ENCODE measurements at places on chromosomes 16 and 17. TPM values are rescaled to one million over a fixed set of nuclear protein-coding genes. Genes with fewer than 3 reads are reported as not detected.

LRRC75A gene
- total RNA-seq = 1.4 TPM

GRIN2C gene
- total RNA-seq = 0.70 TPM

- DNase-seq = no peak
Observed at GRCh38 chr17:49588726-49589576, 13.3 kb downstream of the NXPH3 start.

HIC1 gene
- 15.0 TPM for total RNA-seq

PIGQ gene
- total RNA-seq = 25.5 TPM

GRCh38 chr16:4021070-4021779 lies 95.0 kb downstream of the ADCY9 start:
- no peak for DNase-seq

CBLN1 gene
- total RNA-seq = 1.5 TPM

- no peak for DNase-seq
Observed at GRCh38 chr17:3989041-3989886, 25.0 kb upstream of the ATP2A3 start.

CLCN7 gene
- 39.8 TPM for total RNA-seq

- no peak for DNase-seq
Observed at GRCh38 chr17:28252436-28252835, 66.6 kb upstream of the TMEM97 start.

- DNase-seq = no peak
Observed at GRCh38 chr16:52499060-52499440, 47.9 kb downstream of the TOX3 start.

GRCh38 chr17:48254896-48255295 lies 147.3 kb downstream of the SNX11 start:
- no peak for DNase-seq

GRCh38 chr16:69240331-69240730 lies 53.4 kb downstream of the SNTB2 start:
- DNase-seq = no peak

DNA sequence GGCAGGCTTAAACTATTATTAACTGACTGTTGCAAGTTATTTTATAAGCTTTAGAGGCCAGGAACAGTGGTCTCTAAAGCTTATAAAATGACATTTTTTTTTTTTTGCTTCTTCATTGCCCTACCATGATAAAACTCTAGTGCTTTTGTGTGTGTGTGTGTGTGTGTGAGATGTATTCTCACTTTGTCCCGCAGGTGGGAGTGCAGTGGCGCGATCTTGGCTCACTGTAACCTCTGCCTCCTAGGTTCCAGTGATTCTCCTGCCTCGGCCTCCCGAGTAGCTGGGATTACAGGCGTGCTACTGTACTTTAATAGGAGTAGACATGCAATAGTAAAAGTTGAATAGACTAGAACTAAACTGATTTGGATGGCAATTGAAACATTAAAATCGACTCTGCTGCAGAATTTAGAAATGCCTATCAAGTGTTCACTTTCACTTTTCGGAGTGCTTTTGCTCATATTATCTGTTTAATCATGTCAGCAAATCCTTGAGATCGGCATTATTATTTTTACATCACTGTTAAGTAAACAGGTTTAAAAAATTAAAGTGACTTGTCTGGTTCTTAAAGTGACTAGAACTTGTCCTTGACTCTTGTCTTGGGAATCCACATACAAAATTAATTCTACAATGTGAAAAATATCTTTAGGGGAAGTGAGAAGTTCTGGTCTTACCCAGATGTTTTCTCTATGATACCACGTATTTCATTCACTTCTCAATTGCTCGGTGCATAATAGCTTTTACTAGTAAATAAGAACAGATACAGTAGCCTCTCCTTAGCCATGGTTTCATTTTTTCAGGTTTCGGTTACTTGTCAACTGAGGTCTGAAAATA lies 8.4 kb upstream of the PCTP start:
- no peak for DNase-seq

GRCh38 chr17:7650509-7651096 lies at the start of gene ATP1B2:
Gene ATP1B2 (plus strand): TSS chr17:7650926. CDS start chr17:7651519, 593 bp downstream.
- no peak for DNase-seq

DNA sequence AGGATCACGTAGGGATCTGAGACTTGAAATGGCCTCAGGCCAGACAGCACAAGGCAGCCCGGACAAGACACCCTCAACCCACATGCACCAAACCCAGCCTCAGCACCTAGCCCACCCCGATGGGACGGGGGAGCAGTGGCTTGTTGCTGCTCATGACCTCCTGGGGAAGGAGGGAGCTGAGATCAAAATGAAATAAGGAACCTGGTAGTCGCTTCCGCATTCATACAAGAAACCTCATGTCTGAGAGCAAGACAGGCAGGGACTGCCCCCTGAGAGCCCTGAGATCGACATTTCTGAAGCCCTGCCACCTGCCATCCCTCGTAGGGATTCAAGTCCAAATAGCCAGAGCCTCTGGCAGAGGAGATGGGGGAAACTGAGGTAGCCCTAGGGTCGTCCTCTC lies 5.7 kb upstream of the CEP131 start:
- no peak for DNase-seq

GRCh38 chr16:10878644-10879501 lies 1.9 kb downstream of the CIITA start:
- peak; percentile 80 for DNase-seq

DNA sequence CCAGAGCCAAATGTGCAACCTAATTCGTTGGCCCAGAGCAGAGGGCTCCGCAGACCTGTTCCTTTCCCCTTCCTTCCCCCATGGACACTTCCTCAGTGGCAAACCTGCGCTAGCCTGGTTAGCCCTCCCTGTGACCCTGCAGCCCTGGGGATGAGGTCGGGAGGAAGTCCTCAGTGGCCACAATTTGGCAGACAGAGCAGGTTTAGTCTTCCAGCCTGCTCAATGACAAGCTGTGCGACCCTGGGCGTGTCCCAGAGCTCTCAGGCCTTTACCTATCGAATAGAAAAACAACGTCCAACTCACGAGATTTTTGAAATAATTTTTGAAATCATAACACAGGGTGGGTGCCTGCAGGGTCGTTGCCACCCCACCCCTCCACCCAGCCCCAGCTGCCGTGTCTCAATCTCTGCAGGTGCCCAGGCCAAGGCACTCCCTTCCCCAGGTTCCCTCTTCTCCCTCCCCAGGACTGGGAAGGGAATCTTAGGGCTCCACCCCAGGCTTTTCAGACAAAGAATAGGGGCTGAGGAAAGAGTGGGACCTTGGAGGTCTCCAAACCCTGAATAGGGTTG lies 1.4 kb downstream of the HBM start:
- no peak for DNase-seq

GRCh38 chr17:63308272-63308671 lies 137.8 kb downstream of the CYB561 start:
- no peak for DNase-seq

- DNase-seq = no peak
Observed at GRCh38 chr17:3526491-3526890, 31.1 kb downstream of the TRPV3 start.

GRCh38 chr16:23020084-23020483 lies 129.2 kb downstream of the USP31 start:
- DNase-seq = no peak

- DNase-seq = no peak
Observed at GRCh38 chr17:45973946-45974859, 24.8 kb upstream of the STH start.

DNA sequence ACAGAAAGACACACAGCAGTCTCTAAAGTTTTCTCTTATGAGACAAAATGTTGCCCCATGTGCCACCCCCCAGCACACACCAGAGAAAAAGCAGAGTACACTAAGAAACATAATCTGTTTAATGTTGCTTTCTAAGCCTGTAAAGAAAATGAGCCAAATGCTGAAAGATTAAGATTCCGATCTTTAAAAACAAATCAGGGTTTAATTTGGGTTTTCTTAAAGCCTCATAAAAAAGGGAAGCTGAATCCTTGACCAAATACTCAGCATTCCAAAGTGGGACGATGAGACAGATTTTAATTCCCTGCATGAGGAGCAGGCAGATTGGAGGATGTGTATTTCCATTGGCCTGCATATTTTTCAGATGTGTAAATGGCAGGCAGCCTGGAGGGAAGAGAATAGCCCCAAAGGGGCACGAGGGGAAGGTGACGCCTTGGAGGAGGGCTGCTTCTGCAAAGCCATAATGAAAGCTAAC lies 118.4 kb downstream of the COPRS start:
- DNase-seq = no peak

- no peak for DNase-seq
Observed at GRCh38 chr16:85064186-85064585, 36.6 kb downstream of the KIAA0513 start.

DNA sequence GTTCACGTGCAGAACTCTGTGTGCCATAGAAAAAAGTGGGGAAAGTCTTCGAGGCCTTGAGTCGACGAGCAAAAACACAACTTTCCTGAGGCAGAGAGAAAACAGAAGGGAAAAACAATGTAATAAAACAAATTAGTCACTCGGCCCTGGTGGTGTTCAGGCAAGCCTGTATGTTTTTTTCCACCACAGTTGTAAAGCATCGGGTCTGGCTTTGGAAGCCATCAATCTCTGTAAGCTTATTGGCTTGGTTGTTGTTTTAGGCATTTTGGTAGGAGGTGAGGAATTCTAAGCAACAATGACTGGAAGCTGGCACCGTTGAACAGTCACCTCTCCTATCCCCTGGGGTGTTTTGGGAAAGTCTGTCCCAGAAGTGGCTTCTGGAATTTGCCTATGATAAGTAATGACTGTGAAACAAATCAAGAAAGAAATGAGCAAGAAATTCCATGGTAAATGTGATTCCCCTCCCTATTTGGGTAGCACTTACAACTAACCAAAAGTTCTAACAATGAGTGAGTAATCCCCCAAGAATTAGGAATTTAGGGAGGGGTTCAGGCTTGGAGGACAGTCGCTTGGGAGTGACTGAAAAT lies 2.8 kb downstream of the CDH13 start:
- no peak for DNase-seq

KRTAP9-8 gene
- total RNA-seq = not detected

WNT9B gene
- total RNA-seq = 0.62 TPM

DNA sequence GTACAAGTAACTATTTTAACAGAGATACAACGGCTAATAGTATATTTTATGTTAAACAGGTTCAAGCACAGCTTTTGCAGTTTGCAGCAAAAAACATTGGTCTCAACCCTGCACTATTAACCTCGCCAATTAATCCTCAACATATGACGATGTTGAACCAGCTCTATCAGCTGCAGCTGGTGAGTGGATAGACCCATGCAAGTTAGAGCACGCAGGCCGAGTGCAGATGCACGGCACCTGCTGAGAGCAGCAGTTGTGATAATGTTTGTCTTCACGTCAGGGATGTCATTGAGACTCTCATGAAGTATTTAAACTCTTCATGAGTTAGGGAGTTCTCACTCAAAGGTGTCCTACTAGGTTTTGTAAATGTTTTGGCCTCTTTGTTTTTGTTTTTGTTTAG lies 45.6 kb downstream of the TMC6 start:
- no peak for DNase-seq

DNA sequence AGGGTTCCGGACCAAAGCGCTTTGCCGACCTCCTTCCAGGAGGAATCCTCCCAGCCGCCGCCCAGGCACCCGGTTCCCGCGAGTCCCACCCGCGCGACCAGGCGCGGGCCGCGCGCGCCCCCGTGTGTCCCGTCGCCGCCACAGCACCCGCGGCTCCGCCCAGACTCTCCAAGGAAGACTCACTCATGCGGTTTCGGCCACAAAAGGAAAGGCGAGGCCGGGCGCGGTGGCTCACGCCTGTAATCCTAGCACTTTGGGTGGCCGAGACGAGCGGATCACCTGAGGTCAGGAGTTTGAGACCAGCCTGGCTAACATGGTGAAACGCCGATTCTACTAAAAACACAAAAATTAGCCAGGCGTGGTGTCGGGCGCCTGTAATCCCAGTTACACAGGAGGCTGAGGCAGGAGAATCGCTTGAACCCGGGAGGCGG lies 3.5 kb upstream of the PKMYT1 start:
- peak; percentile 91 for DNase-seq

DNA sequence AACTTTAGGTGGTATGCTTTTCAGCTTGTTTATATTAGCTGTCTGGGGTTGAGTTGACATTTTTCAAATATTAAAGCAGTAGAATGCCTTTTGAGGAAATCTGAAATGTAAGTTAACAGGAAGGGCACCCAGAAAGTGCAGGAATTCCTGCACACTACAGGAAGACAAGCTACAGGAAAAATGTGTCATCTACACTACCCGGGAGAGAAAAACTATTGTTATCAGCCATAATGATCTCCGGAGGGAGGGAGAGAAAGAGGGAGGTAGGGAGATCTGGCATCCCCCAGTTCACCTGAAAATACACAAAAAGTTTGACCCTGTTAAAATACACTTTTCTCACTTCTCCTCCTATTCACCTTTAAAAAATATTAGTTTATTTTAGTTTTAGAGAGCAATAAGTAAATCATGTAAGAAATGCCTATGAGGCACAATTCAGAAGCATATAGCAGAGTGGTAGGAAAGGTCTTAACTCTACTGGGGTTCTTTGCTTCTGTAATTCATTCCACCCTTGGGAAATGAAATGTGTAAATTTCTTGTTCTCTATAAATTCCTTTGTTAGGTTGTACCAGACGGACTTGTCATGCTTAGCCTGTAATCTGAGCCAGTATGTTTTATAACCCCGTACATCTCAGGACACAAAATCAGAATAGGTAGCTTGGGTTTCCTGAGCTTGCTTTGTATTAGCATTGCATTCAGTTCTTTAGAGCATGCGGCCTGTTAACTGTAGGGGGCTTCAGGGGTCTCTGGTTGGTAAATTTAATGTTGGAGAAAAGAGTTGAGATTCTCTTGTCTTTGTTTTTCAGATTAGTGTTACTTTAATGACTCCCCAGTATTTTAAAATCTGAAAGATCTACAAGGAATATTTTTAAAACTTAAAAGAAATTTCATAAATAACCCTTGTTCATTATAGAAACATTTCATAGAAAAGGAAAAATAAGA lies 3.3 kb downstream of the MAP2K6 start:
- no peak for DNase-seq

ST6GALNAC2 gene
- 6.2 TPM for total RNA-seq

ABCA3 gene
- total RNA-seq = 13.6 TPM

Data from cardiac septum (tissue), 1 donor.